ENCODE measurements at places on chromosomes 16 and 17. TPM values are rescaled to one million over a fixed set of nuclear protein-coding genes. Genes with fewer than 3 reads are reported as not detected.

GAS7 gene
- 84.3 TPM for total RNA-seq

BAIAP3 gene
- 1.3 TPM for total RNA-seq

TBC1D3G gene
- not detected for total RNA-seq

STX1B gene
- total RNA-seq = 2.6 TPM

COL1A1 gene
- total RNA-seq = 123 TPM

MPDU1 gene
- total RNA-seq = 50.4 TPM

KRTAP17-1 gene
- not detected for total RNA-seq

CMTM3 gene
- 16.9 TPM for total RNA-seq

MLLT6 gene
- 62.7 TPM for total RNA-seq

PDIA2 gene
- total RNA-seq = 1.0 TPM

KRTAP2-3 gene
- total RNA-seq = not detected

CES3 gene
- not detected for total RNA-seq

LRRC37A gene
- total RNA-seq = 1.2 TPM

DNAAF8 gene
- total RNA-seq = 0.42 TPM

NOXO1 gene
- not detected for total RNA-seq

SOST gene
- total RNA-seq = not detected

Measured in esophagus muscularis mucosa (tissue), 4 donors.